ENCODE measurements at places on chromosomes 2 and 18.

DNA sequence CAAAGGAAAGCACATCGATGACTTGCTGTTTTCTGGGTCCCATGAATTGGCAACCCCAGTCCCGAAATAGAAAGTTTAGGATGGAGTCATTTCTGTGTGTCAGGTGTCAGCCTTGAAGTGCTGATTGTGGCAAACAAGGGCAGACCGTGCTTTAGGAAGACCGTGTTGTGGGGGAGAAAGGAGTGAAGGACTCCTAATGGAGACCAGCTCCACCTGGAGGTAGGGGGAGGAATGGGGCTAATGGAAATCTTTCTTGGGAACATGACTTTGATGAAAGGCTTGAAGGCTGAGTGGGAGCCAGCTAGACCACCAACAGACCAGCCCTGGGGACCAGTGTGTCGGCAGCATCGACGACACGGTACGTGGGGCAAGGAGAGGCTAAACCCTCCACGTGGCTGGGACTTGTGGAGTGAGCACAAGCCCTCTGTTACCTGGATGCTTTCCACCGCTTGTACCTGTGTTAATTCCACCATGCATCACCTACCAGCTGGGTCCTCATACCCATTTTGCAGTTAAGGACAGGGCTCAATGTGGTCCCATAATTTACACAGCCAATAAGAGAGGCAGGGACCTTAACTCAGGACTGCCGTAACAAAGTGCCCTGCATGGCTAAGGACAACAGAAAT lies 104.2 kb downstream of the SH3BP4 start:
- no peak for DNase-seq

- no peak for DNase-seq
These were observed 29.8 kb downstream of the CYTIP start for GRCh38 chr2:157414050-157414449.

GRCh38 chr2:175690113-175690837 lies 311.8 kb downstream of the LNPK start:
- peak; percentile 82 for DNase-seq

- DNase-seq, result peak; percentile 58
These were observed 822 bp downstream of the UBE2E3 start for GRCh38 chr2:180980943-180981911.

DNA sequence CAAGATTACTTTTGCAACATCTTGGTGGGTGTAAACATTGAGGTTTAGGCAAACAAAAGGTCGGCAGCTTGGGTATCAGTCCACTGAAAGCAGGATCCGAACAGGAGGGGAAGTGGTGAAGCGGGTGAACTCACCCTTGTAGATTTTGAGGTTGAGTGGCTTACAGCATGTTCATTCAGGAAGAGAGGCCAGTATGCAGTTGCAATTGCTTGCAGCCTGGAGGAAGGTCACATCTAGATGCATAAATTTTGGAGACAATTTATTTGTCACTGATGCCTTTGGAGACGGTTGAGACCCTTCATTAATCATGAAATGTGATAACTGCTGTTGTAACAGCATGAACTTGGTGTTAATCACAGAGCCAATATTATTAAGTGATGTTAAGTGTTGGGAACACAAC lies 131.1 kb downstream of the LTBP1 start:
- DNase-seq, result no peak

GRCh38 chr2:28801726-28802125 lies 8.9 kb upstream of the SPDYA start:
- no peak for DNase-seq

DNA sequence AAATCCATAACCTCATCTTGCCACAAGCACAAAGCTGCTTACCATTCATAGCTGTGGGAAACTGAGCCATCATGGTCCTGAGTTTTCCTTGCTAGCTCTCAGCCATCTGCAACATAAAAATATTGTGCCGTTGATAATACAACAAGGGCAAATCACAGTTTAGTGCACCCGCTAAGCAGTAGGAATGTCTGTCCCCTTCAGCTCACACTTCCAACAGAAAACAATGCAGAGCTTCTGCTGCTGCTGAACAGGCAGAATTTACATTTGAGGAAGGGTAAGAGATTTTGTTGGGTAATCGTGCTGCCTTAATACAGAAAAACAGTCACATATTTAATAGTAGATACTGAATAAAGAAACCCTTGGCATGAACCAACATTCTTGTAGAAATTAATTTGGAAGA lies 32.3 kb downstream of the ITSN2 start:
- no peak for DNase-seq

DNA sequence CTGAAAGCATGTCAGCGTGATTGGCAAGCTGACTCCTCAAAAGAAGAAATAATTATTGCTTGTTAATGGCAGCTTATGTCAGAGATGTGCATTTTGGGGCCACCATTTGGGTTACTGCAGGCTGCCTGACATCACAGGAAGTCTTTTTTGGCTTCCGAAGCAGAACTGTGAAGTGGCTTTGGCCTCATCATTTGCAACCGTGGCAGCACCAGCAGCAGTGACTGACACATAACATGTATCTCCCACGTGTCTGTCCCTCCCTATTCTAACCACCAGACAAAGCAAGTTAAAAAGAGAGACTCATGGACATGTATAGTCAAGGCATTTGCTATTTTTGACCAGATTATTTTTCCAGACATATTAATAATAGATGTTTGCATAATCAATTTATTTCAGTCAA lies 488.7 kb upstream of the ACVR2A start:
- no peak for DNase-seq

DNA sequence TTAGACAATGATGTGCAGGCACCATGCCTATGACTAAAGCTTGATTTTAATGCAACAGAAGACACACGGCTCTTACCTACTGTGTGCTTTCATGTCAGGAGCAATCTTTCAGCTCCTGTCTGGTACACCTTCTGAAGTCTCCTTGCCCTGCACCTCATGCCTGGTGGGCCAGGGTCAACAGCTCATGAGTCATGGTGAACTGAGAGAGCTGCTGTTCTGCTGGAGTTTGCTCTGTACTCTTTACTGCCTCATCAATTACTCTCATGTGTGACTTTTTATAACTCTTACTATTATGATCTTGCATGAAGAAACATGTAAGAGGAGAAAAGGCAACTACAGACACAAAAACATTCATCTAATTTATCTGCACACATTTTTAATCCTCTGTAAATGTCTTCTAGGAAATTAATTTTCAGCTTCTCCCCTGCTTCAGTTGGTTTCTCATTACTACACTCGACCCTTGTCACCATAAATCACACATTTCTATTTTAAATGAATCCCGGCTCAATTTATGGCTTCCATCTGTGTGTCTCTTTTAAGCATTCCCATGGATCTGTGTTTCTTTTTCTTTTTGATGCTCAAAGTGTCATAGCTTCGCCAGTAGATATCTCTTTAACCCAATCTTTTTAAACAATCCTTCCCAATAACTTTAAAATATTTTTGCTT lies 9.7 kb downstream of the SERPINB7 start:
- no peak for DNase-seq

DNA sequence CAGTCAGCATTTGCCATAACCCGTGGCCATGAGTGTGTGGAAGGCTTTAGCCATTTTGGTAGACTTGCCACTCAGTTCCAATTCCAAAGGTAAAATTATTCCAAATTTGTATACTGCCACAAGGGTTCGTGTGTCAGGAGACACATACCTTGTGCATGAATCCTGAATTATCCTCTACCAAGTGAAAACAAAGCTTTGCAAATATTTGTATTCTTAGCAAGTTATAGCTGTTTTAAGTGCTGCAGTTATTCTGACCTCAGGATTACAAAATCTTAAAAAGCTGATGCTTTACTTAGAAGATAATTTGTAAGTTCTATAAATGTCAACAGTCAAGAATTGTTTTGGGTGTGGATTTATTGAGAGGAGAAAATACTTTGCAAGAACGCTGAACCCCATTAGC lies 100.6 kb downstream of the ANTXR1 start:
- no peak for DNase-seq

DNA sequence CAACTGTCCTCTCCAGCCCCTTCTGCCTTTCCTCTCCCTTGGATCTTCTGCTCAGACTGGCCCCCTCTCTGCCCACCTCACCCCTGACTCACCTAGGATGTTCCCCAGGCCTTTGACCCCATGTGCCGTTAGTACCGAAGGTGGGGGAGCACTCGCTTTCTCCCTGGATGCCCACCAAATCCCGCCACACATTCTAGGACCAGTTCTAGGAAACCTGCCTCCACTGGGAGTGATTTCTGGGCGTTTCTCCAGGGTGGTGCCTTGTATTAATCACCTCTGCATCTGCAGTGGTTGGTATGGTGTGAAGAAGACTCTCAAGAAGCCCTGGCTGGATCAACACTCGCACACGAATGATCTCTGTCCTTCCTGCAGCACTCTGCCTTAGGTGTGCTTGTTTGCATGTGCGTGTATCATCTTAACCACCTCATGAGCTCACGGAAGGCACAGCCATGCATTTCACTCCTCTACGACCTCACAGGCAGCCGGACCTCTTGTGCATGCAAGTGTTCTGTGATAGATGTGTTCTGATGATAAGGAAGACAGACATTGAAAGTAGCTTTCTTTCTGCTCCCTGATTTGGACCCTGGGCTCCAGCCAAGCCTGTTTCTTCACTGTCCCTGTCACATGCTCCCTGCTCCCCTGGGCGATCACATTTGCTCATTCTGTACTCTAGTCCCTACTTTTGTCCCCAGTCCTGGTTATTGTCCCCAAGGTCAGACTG lies 69.4 kb downstream of the LIPG start:
- no peak for DNase-seq

GRCh38 chr2:237735798-237736197 lies 62.8 kb upstream of the RBM44 start:
- no peak for DNase-seq

GRCh38 chr2:132588576-132588975 lies 81.4 kb downstream of the LYPD1 start:
- DNase-seq, result no peak

DNA sequence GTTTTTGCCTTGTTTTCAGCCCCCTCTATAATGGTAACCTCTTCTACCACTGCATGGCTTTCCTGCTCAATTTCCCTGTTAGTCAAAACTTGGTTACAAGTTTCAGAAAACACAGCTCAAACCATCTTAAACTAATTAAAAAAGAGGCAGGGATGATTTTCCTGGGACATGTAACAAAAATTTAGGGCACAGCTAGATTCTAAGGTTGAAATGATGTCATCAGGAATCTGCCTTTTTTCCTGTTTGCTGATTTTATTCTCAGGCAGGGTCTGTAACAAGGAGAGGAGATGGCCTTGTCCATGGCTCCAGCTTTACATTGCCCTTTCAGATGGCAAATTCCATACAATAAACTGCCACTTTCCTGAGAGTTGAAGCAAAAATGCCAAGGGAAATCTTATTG lies 157.9 kb upstream of the CREB1 start:
- no peak for DNase-seq

DNA sequence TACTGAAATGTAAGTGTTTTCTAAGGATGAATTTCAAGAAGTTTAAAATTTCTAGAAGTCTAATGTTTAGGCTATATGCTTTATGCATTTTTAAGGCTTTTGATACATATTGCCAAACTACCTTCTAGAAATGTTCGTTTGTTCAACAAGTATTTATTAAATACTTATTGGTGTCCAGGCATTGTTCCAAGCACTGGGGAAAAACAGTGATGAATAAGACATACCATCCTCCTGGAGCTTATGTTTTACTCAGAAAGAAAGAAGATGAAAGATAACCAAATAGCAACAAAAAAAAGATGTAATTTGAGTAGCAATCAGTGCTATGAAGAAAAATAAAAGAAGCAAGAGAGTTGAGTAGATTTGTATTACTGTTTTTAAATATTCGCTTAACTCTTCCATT lies 692.9 kb downstream of the SLC4A3 start:
- DNase-seq, result no peak

DNA sequence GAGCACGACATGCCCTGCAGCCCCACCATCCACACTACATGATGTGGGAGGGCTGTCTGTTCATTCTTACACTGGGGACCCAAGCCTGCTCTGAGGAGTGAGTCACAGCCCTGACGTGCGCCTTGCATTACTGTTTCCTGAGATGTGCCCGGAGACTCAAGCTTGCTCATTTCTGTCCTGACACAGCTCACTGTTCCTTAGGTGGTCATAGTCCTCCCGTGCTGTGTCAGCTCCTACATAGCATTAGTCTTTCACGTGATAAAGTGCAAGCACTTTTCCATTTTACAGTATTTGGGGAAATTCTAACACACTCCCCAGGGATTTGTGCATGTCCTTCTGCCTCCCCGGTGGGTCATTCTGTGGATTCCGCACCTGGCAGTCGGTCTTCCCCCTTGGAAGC lies 46.2 kb upstream of the TRIM43B start:
- DNase-seq, result no peak

DNA sequence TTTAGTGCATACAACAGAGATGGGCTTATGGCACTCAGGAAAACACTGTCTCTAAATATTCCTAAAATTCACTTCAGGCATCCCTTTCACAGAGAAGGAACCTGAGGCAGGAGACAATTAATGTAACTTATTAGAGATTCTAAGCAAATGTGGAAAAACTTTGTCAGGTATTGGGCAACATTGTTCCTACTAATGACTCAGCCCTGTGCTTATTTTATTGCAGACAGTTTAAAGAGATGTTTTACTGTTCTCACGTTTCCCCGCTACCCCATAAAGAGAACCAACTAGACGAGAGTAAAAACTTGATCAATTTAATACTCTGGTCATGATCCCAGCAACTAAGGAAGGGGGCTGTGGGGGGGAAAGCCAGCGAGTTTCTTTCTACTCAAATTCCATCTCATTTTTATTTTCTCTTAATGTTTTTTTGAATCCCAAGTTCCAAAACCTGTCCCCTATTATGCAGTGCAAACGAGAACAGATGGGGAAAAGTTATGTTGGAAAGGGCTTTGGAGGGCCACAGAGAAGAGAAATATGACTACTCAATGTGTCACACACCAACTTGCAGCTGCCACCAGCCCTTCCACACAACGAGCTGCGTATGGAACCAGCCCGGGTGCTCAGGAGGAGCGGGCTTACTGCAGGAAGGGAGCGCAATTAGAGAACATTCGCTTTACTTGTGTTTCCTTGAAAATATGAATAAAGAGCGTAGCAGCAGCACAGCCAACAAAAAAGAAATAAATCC lies 18.7 kb upstream of the ACVR1 start:
- no peak for DNase-seq

GRCh38 chr18:45164551-45164950 lies 450.7 kb upstream of the SLC14A2 start:
- DNase-seq, result no peak

GRCh38 chr2:2748399-2749205 lies 417.5 kb upstream of the MYT1L start:
- no peak for DNase-seq

DNA sequence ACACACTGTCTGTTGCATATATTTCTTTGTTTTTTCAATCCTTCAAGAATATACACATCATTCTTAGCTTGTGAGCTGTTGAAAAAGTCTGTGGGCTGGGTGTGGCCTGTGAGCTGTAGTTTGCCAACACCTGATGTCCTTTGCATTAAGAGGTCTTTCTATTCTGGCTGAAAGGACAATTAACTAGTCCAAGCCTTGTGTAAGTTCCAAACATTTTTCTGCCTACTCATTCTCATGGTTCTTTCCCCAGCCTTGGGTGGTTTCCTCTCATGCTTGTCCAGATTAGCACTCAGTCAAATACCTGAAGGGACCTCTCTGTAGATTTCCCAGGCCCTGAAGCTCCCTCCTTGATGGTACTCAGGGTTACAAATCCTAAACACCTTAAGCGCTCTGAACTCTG lies 57.8 kb upstream of the NABP1 start:
- no peak for DNase-seq

Measured in Kasumi-1 (cell line).